ENCODE measurements at places on chromosomes 5 and 9.

- DNase-seq = no peak
Measured at GRCh38 chr9:123406016-123406415, 50.0 kb downstream of the CRB2 start.

- DNase-seq = no peak
Measured at GRCh38 chr9:73683862-73684591, 532.4 kb downstream of the ANXA1 start.

DNA sequence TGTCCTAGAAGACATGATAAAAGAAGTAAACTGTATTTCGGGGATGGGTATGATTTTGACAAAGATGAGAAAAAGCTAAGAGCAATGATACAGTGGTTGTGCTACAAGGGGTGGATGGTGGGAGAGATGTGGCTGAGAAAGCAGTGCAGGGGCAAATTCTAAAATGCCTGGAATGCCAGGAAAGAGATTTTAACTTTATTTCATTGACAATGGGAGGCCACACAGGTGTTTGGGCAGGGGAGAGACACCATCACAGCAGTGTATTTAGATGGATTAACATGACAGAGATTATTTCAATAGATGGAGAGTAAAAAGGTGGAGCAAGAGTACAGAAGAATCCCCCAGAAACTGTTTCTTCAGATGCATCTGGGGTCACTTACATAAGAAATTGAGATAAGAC, 71.2 kb downstream of the MAMDC2 start:
- DNase-seq = no peak

- no peak for DNase-seq
Measured at GRCh38 chr9:69643098-69643497, 29.1 kb downstream of the APBA1 start.
